Stimulated activated CD8-positive, alpha-beta memory T cell treated with anti-CD3 and anti-CD28 coated beads, Interleukin-7, amount 100 ng/mL, for 24 hours (primary cell): ENCODE measurements at places on chromosomes 12 and 14.

DNA sequence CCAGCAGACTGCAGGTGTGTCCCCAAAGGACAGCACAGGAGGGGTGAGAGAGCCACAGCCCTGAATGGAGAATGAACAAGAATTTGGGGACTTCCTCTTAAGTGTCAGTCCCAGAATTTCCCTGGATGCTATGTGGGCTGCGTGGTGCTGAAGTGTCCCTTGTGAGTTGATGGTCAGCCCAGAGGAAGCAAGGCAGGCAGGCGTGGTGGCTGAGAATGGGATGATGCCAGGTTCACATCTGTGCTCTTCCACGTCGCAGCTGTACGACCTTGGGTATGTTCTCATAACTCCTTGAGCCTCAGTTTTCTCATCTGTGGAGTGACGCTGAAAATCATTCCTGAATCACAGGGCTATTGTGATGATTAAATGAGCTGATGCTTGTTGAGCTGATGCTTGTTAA lies 62.1 kb upstream of the GPATCH2L start:
- DNase-seq = no peak

DNA sequence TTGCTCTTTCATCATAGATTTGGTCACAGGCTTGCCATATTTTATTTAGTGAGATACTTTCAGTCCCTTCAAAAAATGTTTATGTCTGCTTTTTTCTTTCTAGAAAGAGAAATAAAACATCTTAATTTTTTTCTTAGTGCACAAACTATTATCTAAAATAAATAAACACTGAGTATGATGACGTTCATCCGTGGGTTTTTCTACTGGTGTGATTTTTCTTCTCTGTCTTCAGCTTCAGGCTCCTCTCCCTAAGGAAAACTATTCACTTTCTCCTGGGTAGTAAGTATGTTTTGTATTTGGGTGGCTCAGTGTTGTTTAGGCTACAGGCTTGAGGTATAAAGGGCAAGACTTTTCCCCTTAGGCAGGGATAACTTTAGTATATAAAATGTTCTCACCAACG lies 154.7 kb downstream of the DACT1 start:
- no peak for DNase-seq

DNA sequence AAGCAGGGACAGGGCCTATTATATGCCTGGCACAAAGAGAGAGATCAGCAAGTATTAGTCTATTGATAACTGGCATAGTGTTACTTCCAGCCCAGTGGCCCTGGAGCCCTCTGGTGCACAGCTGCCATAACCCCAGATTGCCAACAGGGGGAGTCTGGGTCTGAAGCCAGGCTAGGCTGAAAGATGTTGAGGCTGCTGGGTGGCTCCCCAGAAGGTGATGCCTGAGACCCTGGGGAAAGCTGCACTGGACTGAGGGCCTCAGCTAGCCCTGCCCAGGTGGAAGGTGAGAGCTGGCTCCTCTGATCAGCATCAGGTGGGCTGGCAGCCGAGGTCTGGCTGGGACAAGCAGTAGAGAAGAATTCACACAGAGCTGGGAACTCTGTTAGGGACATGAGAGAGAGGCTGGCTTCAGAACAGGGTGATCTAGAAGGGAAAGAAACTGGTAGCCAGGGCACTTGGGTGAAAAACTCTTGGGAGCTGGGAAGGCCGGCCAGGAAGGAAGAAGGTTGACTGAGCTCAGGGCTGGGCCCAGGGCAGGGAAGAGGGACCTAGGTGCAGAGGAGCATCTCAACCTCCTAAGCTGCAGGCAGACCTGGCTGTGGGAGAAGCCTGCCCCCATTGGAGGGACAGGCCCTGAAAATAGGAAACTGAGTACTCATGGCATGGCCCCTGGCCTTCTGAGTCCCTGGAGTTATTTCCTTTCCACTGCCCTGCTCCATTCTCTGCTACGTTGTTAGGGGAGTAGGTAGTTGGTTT lies 3.9 kb downstream of the GZMH start:
- DNase-seq = peak; percentile 62

GRCh38 chr12:124503305-124503704 lies 64.1 kb downstream of the NCOR2 start:
- no peak for DNase-seq

DNA sequence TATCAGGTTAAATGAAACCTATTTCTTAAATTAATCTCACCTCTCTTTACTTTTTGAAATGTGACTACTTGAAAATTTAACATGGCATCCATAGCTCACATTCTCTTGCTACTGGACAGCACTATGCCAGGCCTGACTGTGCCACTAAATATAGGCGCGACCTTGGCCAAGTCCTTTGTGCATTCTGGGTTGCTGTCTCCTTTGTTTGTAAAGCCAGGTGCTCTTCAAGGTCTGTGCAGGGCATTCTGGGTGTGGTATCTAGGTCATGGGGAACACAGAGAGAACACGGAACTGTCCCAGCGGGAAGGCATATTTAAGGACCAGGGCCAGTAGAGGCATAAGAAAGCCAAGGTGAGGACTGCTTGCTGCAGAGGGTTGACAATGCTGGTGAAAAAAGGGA lies 121.2 kb downstream of the ZNF664 start:
- DNase-seq = no peak

DNA sequence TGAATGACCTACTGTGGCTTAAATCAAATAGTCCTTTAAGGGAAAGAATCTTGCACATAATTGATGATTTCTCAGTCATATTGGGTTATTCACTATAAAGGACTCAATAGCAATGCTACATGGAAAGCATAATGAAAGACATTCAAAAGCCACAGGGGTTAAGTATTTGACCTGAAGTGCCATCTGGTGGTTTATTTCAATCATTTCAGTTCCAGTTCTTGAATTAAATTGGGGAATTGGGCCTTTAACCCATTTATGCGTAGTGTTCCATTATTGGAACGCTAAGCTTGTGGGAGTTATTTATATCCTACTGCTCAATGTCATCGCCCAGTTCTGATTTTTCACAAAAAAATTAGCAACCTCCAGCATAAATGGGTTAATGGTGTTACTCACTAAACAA lies 41.3 kb upstream of the C12orf71 start:
- no peak for DNase-seq

DNA sequence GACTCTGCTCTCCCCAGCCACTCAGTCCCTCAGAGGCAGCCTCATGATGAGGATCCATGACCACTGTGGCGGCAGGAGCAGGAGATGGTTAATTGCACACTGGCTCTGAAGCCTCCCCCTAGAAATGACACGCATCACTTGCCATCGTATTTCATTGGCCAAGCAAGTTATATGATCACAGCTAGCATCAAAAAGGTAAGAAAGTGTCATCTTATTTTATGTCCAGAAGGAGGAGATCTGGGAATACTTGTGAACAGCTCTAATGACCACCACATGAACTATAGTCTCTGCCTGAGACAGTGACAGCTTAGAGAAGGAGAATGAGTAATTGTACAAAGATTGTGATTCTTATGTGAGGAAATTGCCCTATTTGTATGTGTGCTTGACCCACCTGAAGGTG lies 363.4 kb downstream of the NUAK1 start:
- no peak for DNase-seq

DNA sequence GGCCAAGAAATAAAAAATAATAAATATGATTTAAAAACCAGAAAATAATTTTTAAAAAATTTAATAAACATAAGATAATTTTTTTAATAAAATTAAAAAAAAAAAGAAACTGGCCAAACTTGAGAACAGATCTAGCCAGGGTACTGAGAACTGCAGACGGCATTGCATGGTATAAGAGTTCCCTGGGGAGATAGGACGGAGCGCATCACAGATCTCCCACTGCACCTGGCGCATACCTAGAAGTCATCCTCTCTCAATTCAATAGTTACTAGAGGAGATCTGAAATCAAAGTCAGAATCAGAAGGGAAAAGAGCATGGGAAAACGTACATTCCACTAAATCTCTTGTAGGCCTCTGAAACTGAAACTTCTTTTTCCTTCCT lies 58.9 kb upstream of the BCL2L14 start:
- no peak for DNase-seq

- DNase-seq = no peak
These were observed 508.6 kb downstream of the FLRT2 start for GRCh38 chr14:86038387-86039042.

GRCh38 chr12:98698603-98699463 lies 53.7 kb downstream of the APAF1 start:
- DNase-seq = no peak

- DNase-seq = no peak
These were observed 4.7 kb upstream of the SLC48A1 start for GRCh38 chr12:47768323-47768811.

- DNase-seq = no peak
These were observed 104.5 kb upstream of the AMIGO2 start for GRCh38 chr12:47184229-47184628.

DNA sequence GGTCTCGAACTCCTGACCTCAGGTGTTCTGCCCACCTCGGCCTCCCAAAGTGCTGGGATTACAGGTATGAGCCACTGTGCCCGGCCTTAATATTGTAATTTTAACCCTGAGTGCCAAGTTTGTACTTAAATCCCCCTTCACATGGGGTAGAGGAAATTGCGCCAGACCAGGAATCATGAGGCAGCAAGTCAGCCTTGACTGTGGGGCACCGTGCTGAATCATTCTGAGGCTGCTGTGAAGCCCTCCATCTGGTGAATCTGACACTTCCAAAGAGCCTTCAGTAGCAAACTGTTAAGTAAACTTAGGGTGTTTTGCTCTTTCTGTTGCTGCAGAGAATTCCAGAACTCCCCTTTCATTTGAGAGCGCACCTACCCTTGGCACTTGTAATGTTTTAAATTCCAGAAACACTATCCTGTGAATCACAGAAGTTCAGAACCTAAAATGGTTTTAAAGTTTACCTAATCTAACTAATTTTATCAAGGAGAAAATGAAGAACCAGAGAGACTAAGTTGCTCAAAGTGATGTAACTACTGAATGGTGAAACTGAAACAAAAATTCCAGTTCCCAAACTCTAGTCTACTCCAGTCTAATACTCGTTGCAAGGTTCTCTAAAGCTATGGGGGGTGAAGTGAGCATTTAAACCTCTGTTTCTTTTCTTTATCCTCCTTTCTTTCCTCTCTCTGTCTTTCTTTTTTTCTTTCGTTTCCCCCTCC lies 7.5 kb downstream of the HEBP1 start:
- DNase-seq = no peak

DNA sequence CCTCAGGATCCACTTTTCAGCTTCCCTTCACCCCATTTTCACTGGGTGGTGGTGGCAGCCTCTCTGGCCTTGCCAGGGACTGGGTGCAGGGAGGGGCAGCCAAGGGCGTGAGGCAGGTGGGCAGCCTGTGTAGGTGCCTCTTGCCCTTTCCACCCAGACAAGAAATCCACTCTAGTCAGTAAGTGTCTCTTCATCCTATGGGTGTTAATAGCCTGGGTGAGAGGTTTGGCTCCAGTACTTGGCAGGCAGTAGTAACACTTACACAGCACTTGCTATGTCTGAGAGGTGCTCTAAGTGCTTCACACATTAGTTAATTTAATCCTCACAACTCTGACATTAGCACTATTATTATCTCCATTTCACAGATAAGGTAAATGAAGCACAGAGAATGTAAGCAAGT lies 171.9 kb downstream of the EMP1 start:
- DNase-seq = no peak

DNA sequence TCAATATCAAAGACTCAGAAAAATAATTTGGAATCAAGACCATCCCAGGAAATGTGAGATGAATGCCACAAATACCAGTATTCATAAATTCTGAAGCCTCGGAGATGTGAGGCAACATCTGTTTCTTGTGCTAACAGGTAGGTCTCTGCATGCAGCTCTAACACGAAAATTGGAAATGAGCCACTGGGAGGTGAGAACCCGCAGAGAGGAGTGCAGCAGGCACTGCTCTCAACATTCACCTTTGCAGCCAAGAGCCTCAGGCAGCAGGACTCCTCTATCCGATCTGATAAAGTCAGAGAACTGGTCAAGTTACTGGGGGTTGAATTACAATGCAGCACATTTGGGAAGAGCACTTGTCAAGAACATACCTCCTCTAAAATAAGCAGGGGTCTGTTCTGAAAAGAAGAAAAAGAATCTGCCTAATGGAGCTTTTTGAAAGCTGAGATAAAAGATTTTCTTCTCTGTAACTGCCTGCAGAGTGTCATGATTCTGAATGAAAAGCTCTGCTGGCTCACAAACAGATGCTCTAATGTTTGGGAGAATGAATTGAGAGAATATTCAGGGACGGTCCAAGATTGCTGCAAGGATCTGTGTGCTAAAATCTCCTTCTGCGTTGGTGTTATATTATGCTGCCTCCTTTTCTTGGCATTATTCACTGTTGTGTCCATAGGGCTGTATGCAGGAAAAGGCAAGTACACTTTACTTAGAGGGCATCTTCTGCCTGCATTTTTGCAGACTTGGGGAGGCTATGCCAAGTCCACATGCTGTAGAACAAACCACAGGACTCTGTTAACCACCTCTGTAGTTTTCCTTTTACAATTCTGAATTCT lies 209.6 kb upstream of the KRR1 start:
- DNase-seq = no peak

DNA sequence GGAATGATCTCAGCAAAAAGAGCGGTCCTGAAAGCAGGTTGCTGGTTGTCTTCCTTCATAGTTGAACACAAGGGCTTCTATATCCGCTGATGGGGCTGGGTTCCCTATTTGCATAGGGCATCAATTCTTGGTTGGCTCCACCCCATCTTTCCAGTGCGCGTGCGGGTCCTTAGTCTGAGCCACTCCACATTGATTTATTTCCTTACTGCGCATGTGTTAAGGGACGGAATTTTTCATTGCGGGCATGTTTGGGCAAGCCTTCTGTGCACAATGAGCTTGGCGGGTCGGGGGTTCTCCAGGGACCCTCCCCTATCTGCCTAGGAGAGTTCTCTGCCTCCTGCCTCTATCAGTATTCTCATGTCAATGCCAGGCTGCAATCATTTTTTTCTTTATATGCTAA lies 21.2 kb upstream of the DLGAP5 start:
- DNase-seq = no peak

GRCh38 chr14:27410981-27411380 lies 813.1 kb upstream of the NOVA1 start:
- DNase-seq = no peak

- no peak for DNase-seq
These were observed 198.2 kb downstream of the BTG1 start for GRCh38 chr12:91947459-91947858.

GRCh38 chr14:89304561-89304960 lies 112.5 kb downstream of the FOXN3 start:
- no peak for DNase-seq

- no peak for DNase-seq
These were observed 5.7 kb upstream of the OAS3 start for GRCh38 chr12:112932485-112933128.

- no peak for DNase-seq
These were observed 11.6 kb upstream of the CHFR start for GRCh38 chr12:132899033-132899432.

- DNase-seq = no peak
These were observed 37.2 kb downstream of the ATF7IP start for GRCh38 chr12:14402697-14403096.

DNA sequence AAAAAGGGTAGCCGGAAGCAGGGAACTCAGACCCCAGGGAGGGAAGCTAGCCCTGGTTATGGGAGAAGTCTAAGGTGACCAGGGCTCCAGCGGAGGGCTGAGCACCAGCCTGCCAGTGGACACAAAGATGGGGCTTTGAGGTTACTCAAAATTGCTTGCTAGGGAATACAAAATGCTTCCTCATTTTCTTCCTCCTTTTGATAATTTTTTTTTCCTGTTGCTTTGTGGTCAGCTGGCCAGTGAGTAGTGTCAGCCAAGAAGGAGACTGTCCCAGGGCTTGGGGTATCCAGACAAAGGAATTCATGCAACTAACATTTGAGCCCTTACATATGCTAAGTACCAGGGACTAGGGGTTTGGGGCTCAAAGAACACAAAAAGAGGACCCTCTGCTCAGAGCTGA lies 206.2 kb downstream of the PPM1H start:
- no peak for DNase-seq

GRCh38 chr14:77302926-77303325 lies 17.8 kb downstream of the POMT2 start:
- DNase-seq = no peak

GRCh38 chr14:25431211-25432076 lies 381.5 kb upstream of the STXBP6 start:
- no peak for DNase-seq
